ENCODE measurements at places on chromosomes 7 and 10.

DNA sequence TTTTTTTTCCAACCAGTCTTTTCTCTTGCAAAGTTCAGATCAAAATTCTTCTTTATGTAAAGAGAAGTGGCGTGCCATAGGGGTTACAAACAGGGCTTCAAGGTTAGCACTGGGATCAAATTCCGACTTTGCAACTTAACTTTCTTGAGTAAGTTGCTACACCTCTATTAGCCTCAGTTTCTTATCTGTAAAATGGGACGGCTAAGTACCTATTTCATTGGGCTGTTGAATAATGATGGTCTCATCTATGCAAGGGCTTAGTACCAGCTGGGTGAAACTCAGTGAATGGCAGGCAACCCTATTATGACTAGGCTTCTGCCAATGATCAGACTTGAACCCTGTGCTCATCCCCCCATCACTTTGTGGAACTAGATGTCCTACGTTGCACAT, 33.9 kb downstream of the ITPRIP start:
- DNase-seq, result no peak

DNA sequence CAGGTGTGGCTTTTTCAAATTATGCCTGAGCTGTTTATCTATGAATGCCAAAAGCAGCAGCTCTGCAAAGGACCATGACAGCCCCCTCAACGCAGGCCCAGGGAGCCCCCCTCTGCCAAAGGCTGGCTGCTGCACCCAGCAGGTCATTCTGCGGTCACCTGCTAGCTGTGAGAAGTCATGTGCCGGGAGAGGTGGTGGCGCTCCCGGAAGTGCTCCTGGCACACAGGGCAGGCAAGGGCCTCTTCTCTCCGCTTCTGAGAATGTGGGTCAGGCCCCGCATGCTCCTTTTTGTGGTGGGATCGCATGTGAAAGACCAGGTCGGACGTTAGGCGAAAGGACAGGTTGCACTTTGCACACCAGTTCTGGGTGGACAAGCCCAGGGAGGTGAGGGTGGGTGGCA, 16.4 kb downstream of the ZNF488 start:
- DNase-seq, result no peak

- no peak for DNase-seq
These were observed 9.0 kb downstream of the NSMCE4A start for GRCh38 chr10:121965996-121966395.

GRCh38 chr10:44426247-44427034, 41.5 kb upstream of the CXCL12 start:
- DNase-seq, result no peak

DNA sequence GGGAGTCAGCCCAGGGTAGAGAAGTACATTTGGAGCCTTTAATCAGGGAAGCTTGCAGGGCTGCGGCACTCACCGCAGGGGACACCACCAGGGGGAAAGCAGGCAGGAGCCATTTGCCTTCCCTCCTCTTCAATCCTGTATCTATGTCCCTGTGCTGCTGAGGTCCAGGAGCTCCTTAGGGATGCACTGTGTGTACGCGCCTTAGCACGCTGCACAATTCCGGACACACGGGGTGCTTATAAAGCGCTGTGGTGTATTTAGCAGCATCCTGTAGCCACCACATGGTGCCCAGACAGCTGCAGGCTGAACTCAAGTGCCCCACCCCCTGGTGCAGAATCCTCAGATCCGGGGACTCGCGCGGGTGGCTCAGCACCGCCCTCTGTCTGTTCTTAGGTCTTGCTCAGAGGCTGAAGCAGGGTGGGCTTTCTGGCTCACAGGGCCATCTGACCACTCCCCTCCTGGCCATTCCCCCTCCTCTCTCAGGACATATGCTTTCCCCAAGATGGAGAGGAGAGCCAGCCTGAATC, 421.4 kb downstream of the SDK1 start:
- no peak for DNase-seq

DNA sequence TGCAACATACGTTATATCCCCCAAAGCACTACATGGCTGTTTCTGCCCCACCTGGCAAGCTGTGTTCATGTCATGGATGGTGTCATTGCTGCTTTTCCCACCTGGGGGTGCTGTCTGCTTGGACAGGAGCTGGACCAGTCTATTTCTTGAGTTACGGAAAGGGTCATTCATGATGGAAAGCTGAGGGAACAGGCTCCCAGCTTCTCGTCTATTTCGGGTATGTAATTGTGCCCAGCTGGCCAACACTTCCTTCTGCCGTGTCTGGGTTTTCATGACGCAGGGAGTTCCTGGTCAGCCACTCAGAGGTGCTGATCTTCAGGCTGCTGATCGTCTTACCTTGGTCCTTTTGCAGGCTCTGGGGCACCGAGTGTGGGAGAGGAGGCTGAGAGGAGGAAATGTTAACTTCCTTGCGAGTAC, 8.6 kb downstream of the BTBD16 start:
- DNase-seq, result peak; percentile 16

DNA sequence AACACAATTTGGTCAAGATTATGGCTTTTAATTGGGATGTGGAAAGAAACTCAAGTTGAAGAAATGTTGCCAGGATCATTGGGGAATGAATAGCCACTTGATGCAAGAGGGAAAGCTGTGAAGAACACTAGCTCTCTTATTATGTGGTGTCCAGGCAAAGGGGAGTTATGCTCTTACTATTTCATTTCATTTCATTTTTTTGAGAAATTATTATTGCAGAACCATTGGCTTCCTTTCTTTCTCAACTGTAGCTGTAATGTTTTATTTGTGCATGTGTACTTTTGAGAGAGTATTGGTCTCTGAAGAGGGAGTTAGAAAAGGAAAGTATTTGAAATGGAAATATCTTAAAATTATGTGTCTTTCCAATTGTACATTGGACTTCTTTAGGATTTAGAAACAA, 312.6 kb upstream of the BMPER start:
- no peak for DNase-seq

GRCh38 chr7:125112850-125113249, 183.2 kb upstream of the POT1 start:
- DNase-seq, result no peak

All from caudate nucleus (tissue), 63 donors.